ENCODE measurements at places on chromosomes 2 and 18. TPM values are rescaled to one million over a fixed set of nuclear protein-coding genes. Genes with fewer than 3 reads are reported as not detected.

DNA sequence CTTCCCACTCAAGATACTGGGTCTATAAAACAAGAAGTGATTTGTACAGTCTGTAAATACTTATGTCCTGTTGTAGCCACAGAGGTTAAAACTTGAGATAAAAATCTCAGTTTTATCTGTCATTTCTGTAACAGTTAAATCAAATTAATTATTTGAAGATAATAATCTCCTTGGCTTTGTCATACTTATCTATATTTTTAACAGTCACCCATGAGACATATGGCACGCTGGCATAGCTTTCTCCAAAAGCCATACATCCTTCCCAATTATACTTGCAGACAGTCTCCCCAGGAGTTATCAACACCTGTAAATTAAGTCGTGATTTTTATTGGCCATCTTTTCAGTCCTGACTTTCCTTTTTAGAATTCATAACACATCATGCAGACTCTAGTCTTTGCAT, 68.9 kb upstream of the UNC80 start:
- no peaks in the 10 kb centered on the region for H3K27me3 ChIP-seq
- DNase-seq = no peak
- no peaks in the 10 kb centered on the region for H3K36me3 ChIP-seq
- H3K4me3 ChIP-seq = no peak overlapping the region

- H3K27ac ChIP-seq = no peak overlapping the region
- H3K27me3 ChIP-seq = no peaks in the 10 kb centered on the region
- H3K4me1 ChIP-seq = no peaks in the 10 kb centered on the region
These were observed 43.2 kb upstream of the GLS start for GRCh38 chr2:190837420-190837819.

Gene CHST9
- 0.80 TPM for total RNA-seq

DNA sequence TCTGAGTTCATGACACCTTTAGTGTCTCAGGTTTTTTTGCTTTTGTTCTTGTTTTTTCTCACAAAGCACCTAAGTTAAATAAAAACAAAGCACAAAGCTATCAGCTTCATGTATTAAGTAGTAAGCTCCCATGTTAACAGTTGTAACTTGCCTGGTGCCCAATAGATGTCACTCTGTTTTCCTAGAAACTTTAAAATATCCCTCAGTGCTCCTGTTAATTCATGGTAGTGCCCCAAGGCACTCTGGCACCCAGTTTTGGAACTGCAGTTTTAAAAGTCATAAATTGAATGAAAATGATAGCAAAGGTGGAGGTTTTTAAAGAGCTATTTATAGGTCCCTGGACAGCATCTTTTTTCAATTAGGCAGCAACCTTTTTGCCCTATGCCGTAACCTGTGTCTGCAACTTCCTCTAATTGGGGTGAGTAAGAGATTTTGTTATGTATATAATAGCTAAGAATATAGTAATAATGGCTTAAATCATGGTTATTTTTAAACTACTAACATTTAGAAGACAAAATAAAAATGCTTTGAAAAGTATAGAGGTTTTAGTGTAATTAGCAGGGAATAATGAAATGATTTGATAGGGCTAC, 555.0 kb upstream of the TMEFF2 start:
- no peak overlapping the region for H3K27ac ChIP-seq
- H3K36me3 ChIP-seq = no peaks in the 10 kb centered on the region
- no peaks in the 10 kb centered on the region for H3K27me3 ChIP-seq
- H3K4me3 ChIP-seq = no peak overlapping the region
- H3K4me1 ChIP-seq = no peaks in the 10 kb centered on the region

GRCh38 chr2:156396126-156396525, 40.1 kb upstream of the GPD2 start:
- H3K4me1 ChIP-seq = peaks cover 10% of the 10 kb centered on the region
- no peak overlapping the region for H3K27ac ChIP-seq
- no peaks in the 10 kb centered on the region for H3K36me3 ChIP-seq
- no peak overlapping the region for H3K4me3 ChIP-seq
- DNase-seq = no peak
- no peaks in the 10 kb centered on the region for H3K27me3 ChIP-seq

Gene LRPPRC
- 35.9 TPM for total RNA-seq

DNA sequence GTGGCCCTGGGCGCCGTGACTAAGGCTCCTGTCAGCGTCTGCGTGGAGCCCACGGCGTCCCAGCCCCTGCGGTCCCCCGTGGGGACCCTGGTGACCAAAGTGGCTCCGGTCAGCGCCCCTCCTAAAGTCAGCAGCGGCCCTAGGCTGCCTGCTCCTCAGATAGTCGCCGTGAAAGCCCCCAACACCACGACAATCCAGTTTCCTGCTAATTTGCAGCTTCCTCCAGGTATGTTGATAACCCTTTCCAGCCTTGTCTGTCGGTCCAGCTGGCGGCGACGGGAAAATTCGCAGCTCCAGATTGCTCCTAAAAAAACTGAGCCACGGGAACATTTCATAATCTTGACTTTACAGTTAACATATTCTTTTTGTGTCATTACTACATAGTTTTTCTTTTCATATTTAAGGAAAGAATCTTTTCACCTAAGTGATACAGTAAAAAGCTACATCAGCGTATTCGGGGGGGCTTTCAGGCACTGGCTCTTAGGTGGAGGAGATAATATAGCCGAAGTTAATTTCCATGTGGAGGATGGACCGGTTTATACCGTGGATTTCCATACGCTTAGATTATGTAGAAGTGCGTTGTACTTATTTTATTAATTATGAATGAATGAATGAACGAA, 916 bp downstream of the TAF4B start:
- H3K27me3 ChIP-seq = no peaks in the 10 kb centered on the region
- no peak for DNase-seq
- no peaks in the 10 kb centered on the region for H3K36me3 ChIP-seq
- peak overlapping the region; percentile 88 for H3K27ac ChIP-seq
- H3K4me1 ChIP-seq = peaks cover 9% of the 10 kb centered on the region

GRCh38 chr2:85734942-85735608, 18.7 kb upstream of the ATOH8 start:
- H3K36me3 ChIP-seq = no peaks in the 10 kb centered on the region
- H3K4me1 ChIP-seq = no peaks in the 10 kb centered on the region
- no peak for DNase-seq

DNA sequence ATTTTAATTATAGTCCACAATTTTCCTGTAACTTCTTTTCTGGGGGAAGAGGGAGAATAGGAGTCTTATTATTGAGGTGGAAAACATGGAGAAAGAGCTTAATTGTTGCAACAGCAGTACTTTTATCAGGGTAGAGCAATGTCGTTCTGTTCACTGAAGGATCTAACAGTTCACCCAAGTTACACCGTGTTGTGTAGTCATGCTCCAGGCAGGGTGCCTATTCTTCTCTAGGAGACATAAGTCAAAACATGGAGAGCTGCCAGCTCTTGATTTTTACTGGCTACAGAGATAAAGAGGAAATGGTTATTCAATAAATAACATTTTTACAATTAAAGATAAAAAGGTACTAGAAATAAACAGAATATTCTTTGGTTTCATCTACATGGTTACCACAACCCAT, 594.3 kb upstream of the NETO1 start:
- no peaks in the 10 kb centered on the region for H3K27me3 ChIP-seq
- no peak overlapping the region for H3K4me3 ChIP-seq
- H3K27ac ChIP-seq = no peak overlapping the region
- H3K36me3 ChIP-seq = no peaks in the 10 kb centered on the region

Gene DLGAP1
- total RNA-seq = 2.7 TPM

All from transverse colon (tissue), 4 donors.